Astrocyte of the spinal cord (primary cell): ENCODE measurements at places on chromosomes 1 and 21.

DNA sequence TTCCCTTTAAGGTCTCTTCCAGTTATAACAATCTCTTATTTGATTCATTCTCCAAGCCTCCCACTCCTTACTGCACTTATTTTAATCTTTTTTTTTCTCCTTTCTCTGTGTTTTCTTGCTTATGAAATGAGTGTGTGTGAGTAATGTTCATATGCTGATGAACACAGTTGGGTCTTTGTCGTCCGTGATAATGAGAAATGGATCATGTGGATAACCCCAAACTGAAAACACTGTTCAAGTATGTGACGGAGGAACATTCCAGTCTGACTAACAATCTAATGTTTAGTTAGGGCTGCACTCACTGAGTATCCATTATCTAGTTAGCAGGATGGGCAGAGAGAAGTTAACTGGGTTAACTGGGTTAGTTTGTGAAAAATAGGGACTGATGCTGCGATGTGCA, 253.1 kb upstream of the DUSP10 start:
- DNase-seq = peak; percentile 75

GRCh38 chr1:21294266-21294989, 4.2 kb upstream of the ECE1 start:
- no peak for DNase-seq

GRCh38 chr1:240435996-240436566, 175.9 kb downstream of the GREM2 start:
- no peak for DNase-seq

DNA sequence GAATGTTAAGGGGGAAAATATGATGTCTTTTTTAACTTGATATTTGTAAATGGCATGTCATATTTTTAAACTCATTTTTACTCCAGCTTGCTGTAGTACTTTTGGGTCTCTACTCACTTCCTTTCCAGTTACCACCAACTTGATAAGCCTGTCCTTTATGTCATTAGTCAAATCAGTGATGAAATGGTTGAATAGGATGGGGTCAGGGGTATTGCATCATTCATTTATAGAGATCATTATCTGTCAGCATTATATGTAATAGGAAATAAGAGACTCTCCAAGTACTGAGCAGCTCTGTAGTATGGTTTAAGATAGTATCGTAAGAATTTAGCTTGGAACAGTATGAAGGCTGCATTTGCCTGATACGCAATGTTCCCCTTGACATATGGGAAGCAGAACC, 227.3 kb downstream of the BRINP3 start:
- DNase-seq = no peak

- DNase-seq = no peak
Measured at GRCh38 chr21:45060675-45061311, 13.6 kb upstream of the ADARB1 start.

GRCh38 chr1:68363339-68363738, 86.4 kb downstream of the RPE65 start:
- no peak for DNase-seq

- peak; percentile 12 for DNase-seq
Measured at GRCh38 chr1:163824006-163824405, 502.3 kb downstream of the NUF2 start.

DNA sequence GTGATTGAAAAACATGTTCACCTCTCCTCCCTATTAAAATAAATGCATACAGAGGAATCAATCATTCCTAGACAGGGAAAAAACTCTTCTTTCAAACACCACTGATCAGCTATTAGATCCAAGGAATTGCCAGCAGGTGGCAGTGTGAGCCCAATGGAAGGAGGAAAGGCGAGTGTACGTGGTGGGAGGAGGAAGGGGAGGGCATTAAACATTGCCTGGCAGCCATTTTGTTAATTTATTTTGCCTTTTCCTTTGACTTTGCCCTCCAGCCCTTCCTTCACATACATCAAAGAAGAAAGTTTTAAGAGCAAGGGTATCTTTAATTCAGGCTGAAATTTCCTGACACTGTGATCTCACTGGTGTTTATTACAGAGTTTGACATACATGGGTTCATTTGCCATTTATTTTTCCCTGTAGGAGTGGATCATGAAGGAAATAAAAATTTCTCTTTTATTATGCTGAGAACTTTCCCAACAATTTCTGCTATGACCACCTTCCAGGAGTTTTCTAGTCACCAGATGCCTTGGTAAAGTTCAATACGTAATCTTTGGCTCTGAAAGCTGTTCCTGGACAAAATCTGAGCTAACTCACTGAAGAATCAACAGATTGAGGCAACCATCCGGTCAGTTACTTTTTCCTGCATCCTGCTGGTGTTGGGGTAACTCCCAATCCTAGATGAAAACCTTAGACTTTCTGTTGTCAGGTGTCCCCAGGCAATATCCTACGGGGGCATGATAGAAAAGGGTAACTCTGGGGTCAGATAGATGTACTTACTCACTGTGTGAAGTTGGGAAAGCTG, 1.9 kb upstream of the GNAI3 start:
- peak; percentile 86 for DNase-seq

GRCh38 chr1:8214501-8215173, 103.3 kb upstream of the SLC45A1 start:
- no peak for DNase-seq

DNA sequence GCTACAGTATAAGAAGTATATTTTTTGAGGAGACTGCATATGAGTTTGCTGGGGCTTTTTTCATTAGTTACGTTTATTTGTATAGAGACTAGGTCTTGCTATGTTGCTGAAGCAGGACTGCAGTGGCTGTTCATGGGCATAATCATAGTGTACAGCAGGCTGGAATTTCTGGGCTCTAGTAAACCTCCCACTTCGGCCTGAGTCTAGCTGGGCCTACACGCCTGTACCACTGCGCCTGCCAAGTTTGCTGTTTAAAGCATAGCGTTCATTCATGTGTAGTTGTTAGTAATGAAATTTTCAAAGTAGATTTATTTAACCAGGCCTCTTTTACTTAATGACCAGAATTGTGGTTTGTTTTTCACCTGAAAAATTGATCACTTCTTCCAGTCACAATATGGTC, 33.8 kb downstream of the HS2ST1 start:
- no peak for DNase-seq
